IMR-90 (cell line): ENCODE measurements at places on chromosomes 3 and 15. TPM values are rescaled to one million over a fixed set of nuclear protein-coding genes. Genes with fewer than 3 reads are reported as not detected.

The LDHAL6B gene
- not detected in 2 replicates for polyA plus RNA-seq

The BUB1B gene
- 13.6 and 15.6 TPM in 2 replicates for polyA plus RNA-seq

The TTLL13 gene
- 0.10 TPM in 1 of 2 replicates, not detected in the other for polyA plus RNA-seq

The KLHL40 gene
- not detected in 2 replicates for polyA plus RNA-seq

GRCh38 chr3:121243208-121243607 is 302.6 kb downstream of the POLQ start:
- no peak for DNase-seq

- DNase-seq: peak; percentile 4
Measured at GRCh38 chr3:192188218-192188835, 539.0 kb downstream of the FGF12 start.

DNA sequence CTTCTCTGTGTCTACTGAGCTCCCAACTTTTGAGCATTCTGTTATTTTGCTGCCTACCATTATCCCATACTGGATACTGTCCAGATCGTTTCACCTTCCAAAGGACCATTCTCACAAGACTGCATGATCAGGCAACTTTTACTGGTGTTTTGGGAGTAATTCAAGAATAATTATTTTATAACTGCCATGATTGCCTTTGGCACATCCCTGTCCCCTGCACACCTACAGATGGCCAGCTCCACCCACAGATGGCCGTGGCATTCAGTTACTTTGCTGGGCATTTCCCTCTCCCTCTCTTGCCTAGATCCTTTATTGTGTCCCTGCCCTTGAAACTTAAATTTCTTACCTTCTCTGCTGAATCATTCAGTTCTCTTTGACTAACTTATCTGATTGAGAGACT is 263.9 kb downstream of the DIPK2A start:
- no peak for DNase-seq

DNA sequence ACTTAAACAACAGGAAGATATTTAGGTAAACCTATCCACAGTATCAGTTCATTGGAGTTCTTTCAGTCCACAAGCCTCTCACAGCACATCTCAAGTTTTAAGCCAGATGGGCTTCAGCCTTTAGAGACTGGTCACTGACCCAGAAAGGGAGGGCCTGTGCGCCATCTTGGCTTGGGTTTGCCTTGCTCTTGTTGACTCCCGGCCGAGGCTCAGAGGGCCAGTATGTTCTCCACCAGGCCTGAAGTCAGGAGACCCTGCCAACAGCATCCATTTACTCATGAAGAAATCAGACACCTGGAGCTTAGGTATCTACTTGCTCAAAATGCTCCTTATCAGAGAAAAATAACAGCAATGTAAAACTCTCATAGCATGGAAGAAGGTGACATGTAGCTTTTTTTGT is 6.2 kb downstream of the RGMA start:
- DNase-seq: no peak

DNA sequence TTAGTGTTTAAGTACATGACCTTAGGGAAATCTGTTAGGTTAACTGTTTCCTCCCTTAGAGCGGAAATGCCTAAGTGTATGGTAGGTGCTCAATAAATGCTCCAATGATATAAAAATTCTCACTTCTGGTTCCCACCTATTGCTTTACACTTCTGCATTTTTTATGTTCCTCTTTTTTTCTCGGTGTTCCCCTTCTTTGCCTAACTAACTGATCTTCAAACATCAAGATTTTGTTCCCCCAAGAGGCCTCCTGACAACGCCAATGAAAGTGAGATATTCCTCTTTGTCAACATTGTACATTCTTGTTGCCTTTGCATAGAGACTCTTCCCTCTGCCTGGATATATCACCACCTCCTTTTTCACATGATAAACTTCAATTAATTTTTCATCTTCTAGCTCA is 17.4 kb downstream of the SLC35A5 start:
- DNase-seq: no peak

DNA sequence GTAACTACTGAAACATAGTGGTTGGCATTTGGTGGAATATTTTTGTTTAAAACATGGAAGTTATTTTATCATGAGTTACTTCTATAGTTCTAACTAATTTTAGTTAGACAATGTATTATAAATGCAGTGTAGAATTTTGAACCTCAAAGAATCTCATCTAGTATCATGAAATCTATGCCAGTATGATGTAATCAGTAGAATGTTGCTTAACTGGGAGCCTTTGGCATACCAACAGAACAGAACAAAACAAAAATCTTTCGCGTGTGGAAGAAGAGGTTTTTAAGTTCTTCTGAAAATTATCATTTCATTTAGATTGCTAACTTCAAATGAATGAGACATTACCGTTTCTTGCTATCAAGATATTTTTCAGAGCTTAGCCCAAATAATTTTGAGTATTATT is 98.4 kb upstream of the LRRFIP2 start:
- peak; percentile 15 for DNase-seq

DNA sequence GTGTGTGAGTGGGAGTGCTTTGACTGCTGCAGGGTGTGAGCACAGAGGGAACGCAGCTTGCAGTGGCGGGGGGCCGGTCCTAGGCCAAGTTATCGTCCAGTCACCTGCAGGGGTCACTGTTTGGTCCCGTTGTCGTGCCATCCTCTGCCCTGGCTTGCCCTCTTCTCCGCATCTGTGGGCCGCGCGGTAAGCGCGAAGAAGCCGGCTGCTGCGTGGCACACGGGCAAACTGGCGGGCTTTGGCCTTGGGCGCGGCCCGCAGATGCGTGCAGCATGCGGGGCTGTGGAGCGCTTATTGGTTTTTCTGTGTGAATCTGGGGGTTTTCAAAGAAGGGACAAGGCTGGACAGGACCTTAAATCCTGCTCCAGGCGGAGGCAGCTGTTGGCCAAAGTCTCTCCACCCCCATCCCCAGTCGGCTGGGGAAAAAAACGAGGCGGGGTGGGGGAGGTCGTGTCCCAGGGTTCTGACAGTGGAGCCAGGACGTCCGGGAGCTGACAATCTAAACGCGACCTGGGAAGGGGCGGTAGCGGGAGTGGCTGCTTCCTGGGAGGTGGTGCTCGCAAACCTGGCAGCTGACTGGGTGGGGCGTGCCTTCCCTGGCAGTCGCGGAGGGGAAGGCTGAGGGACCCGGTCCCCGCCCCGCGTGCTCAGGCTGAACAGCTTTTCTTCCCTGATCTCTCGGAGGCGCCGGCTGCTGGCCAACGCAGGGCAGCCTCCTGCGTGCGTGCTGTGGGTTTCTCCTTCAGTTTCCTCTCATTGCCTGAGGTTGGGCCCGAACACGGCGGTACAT is 39.7 kb upstream of the VEPH1 start:
- peak; percentile 45 for DNase-seq

DNA sequence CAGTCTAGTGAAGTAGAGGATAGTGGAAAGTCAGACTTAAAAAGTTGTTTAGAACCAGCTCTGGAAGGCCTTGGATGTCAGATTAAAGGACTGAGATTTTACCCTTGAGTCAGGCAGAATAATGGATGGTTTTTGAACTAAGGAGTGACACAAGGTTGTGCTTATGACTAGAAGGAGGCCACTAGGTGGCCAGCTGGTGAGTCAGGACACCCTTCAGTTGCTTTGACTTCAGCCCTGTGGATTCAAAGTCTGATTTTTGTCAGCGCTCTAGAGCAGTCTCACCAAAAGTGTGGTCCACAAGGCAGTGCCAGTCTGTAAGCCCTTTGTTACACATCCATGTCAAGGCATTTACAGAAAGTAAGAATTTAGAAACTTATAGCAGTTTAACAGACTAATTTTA is 3.8 kb upstream of the GABPB1 start:
- DNase-seq: peak; percentile 59
